ENCODE measurements at places on chromosomes 11 and 22.

DNA sequence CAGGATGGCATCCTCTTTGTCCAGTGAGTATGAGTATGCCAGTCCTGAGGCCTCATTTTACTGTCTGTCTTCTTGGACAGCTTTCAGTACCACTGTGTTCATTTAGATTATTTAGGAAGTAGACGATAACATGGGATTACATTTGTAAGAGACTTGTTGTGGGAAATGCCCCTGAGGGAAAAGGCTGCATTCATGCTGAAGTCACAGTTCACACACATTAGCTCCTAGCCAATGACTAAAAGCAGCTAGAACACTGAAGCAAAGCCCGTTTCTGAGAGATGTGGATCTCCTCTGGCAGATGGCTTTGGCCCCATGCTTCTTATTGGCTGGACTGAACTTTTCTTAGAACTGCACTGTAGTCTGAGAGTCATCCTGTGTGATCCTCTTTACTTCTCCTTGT is 242.4 kb downstream of the FAM76B start:
- DNase-seq: no peak

DNA sequence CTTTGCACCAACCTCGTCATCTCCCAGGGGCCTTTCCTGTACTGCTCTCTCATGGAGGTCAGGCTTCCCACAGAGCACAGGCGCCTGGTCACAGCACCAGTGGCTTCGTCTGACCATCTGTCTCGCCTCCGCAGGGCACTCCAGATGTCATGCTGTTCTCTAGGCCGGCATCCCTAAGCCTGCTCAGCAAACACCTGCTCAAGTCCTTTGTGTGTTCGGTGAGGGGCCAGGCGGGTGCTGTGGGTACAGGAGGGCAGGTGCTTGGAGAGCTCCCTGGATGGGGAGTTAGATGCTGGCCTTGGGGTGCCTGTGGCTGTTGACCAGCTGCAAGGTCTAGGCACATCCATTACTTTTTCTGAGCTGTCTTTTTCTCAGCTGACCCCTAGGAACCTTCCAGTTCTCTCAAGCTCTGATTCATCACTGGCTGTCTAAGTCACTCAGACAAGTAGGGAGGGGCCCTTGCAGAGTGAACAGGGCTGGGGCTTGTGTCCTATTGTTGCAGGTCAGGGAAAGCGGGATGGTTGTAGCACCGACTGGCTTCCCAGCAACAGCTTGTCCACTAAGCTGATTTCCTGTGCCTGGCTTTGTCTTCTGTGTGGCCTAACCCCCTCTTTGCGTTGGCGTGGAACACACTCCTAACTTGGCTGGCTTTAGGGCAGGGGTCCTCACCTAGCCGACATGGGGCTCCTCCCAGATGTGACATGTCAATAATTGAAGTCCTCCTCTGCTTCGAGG is 9.2 kb downstream of the CLDN5 start:
- no peak for DNase-seq

DNA sequence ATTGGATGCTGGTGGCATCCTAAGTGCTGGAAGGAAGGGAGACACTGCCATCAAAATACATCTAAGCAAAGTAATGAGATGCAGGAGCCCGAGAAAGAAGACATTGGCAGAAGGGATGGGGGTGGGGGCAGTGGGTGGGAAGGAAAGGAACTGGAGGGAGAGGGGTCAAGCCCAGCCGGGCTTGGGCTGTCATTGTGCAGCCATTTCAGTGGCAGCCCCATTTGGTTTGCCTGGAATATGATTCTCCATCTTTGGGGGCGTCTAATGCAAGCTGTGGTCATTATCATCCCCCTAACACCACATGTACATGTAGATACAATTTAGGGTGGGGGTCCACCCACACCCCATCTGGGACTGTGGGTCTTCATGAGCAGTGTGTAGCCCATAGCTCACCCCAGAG is 13.9 kb upstream of the ACCSL start:
- DNase-seq: no peak

GRCh38 chr11:129265125-129265788 is 73.1 kb upstream of the ARHGAP32 start:
- no peak for DNase-seq

- no peak for DNase-seq
These were observed 5.3 kb upstream of the ATP5MG start for GRCh38 chr11:118396097-118396501.

DNA sequence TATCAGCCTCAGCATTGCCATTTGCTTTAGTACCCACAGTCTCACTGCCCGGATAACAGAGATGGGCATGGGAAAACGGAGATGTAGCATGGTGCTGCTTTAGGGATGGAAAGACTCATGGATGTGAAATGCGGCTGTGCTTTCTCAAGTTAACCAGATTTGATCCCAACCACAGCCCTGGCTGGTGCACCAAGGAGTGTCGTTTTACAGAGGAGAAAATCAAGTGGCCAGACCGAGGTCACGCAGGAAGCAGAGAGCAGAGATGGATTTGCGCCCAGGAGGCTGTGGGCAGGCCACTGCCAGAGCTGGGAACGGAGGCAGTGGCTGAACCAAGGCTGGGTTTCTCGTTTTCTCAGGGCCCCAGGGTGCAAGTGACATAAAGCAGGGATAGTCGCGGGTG is 9.0 kb downstream of the MB start:
- no peak for DNase-seq

DNA sequence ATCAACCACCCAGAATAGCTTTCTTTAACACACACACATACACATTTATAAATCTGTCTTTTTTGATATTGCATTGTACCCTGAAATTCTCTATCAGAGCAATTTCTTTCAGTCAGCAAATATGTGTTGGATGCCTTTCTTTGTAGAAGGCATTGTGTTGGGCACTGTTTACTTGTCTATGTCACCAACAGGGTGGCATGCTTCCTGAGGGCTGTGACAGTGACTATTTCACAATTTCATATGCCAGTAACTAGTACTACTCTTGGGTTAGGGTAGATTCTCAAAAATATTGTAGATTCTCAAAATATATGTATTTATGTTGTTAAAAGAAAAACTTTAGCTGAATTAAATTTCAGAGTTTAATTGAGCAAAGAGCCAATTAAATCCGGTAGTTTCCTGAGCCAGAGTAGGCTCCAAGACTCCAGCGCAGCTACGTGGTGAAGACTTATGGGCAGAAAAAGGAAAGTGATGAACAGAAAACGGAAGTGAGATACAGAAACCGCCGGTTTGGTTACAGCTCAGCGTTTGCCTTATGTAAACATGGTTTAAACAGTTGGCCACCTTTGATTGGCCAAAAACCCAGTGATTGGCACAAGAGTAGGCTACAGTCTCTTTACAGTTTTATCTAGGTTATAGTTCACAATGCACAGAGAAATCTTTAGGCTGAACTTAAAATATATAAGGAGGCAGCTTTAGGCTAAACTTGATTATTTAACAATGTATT is 723.3 kb downstream of the NTM start:
- DNase-seq: no peak

DNA sequence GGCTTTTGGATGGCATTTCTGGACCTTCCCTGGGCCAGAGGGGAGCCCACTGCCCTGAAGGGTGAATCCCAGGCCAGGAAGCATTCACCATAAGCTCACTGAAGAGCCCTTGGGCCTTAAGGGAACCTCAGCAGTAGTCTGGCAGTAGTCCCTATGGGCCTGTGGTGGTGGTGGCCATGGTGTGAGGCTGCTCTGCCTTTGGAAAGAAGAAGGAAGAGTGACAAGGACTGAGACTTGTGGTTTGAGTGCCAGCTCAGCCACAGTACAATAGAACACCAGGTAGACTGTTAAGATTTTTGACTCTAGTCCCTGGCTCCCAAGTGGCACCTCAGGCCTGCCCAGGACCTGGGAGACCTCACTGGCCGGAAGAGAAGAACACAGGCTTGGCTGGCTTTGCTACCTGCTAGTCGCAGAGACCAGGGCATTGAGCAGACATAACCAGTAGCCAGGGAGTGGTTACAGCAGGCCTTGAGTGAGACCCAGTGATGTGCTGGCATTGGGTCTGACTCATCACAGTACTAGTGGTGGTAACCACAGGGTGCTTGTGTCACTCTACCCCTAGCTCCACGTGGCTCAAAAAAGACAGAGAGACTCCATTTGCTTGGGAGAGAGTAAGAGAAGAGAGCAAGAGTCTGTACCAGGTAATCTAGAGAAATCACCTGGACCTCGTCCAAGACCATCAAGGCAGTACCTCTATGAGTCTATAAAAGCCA is 259.8 kb upstream of the BLID start:
- no peak for DNase-seq

DNA sequence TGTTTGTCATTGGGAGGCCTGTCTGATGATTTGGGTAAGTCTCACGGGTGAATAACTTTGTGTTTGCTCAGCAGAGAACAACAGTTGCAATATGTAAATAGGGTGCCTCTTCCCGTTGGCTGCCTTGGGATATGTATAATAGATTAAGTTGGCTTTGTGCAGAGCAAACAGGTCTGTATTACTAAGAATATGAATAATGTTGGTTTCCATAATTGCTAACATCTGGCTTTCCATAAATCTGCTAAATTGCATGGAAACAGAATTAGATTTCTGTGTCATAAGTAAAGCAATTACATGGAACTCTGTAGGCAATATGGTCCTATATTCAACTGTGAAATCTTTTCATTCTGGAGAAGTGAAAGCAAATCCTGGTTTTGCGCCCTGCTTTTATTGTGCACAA is 636.0 kb upstream of the ANO5 start:
- DNase-seq: no peak

GRCh38 chr11:73215191-73216134 is 2.6 kb upstream of the P2RY2 start:
- DNase-seq: no peak

GRCh38 chr11:59866397-59866796 is at the start of gene TCN1:
Gene TCN1, minus strand, starts transcription at chr11:59866487. Its CDS starts 17 bp downstream, at chr11:59866470.
- DNase-seq: no peak

DNA sequence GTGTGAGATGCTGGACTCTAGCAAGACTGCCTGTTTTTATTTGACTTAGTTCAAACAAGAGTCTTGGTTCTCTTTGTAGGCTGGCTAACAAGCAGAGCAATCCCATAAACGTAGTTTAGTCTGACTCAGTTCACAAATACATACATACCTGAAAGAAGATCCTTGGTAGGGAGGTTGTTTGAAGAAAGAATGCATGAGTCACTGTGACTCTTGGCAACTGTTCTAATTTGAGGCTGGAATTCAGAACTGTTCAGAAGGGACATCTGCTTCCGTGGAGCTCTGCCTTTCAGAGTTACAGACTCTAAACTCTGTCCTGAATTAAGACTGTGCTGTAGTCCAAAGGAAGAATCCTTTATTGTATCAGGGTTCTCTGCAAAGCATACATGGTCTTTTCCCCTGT is 32.2 kb downstream of the C2CD3 start:
- no peak for DNase-seq

DNA sequence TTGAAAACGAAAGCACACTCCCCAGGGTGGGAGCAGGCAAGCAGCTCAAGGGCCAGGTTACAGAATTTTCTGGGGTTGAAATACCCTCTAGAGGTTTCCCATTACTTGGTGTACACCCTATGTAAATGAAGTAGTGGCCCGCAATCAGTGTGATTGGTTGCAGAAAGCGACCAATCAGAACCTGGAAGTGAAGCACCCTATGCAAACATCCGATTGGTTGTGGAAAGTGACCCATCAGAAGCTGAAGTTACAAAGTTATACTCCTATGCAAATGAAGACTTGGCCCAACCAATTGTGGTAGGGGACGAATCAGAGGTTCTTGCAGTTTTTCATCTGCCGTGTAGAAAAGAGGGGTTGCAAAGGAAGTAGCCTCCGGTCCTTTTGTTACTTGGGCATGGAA is 19.2 kb downstream of the PRR5 start:
- DNase-seq: no peak

DNA sequence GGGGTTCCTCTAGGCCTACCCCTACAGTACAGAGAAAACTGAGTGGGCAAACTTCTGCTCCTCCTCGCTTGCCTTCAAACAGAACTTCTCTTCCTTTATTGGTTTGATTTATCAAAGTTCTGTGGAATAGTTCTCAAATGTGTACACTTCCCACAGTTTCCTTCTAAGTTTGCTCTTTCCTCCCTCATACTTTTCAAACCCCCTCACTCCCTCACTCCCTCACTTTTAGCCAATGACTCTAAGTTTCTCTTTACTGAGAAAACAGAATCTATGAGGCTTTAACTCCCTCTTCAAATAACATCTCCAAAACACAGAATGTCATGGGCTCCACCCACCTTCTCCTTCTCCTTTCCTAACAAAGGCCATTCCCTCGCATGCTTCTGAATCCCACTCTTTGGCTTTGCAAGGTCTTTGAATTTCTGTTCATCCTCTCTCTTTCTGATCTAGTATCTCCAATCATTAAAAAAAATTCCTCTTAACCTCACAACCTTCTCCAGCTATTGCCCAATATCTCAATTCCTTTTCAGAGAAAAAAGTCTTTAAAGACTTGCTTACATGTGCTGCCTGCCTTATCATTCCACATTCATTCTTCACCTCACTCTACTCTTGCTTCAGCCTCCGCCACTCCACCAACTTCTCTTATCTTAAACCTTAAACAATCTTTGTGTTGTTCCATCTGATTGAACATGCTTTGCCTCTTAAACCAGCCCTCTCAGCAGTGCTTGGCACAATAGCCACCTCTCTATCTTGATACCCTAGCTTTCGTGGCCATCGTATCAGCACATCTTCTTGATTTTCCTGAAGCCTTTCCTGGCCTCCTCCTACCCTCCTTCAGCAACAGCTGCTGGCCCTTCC is 57.2 kb downstream of the DDI1 start:
- DNase-seq: no peak

DNA sequence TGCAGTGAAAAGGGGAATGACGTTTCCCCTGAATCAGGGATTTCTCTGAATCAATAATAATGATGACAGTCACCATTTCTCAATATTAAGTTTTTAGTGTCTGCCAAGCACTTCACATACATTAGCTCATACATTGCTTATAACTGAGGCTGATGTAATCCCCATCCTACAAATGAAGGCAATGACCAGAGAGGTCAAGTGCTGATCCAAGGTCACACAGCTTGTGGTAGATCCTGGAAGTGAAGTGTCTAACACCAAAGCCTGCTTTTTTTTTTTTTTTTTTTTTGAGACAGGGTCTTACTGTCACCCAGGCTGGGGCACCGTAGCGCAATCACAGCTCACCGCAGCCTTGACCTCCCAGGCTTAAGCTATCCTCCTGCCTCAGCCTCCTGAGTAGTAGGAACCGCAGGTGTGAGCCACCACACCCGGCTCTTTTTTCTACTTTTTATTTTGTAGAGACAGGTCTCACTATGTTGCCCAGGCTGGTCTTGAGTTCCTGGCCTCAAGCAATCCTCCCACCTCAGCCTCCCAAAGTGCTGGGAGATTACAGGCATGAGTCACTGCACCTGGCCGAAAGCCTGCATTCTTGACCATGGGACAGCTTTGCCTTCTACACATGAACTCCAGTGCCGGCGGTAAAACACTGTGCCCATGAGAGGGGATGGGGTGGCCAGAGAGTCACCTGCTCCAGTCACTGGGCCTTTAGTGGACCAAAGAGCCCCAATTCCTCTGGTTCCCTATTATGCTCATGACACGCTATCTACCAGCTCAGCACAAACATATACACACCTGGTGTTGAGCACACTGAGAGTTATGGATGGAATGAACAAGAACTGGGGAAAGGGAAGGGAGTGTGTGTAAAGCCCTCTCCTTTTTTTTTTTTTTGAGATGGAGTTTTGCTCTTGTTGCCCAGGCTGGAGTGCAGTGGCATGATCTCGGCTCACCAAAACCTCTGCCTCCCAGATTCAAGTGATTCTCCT is 17.4 kb downstream of the ARHGAP1 start:
- DNase-seq: no peak
